Activated T-cell treated with anti-CD3 and anti-CD28 coated beads, Interleukin-2, amount 50 U/mL, for 72 hours (primary cell): ENCODE measurements at places on chromosomes 11 and 22. TPM values are rescaled to one million over a fixed set of nuclear protein-coding genes. Genes with fewer than 3 reads are reported as not detected.

The TNNI2 gene
- total RNA-seq = 1.2 TPM

GRCh38 chr11:75428989-75429640 is 3.9 kb downstream of the KLHL35 start:
- no peak for DNase-seq

- peak; percentile 39 for DNase-seq
Observed at GRCh38 chr11:60887556-60887955, 18.8 kb downstream of the PRPF19 start.

DNA sequence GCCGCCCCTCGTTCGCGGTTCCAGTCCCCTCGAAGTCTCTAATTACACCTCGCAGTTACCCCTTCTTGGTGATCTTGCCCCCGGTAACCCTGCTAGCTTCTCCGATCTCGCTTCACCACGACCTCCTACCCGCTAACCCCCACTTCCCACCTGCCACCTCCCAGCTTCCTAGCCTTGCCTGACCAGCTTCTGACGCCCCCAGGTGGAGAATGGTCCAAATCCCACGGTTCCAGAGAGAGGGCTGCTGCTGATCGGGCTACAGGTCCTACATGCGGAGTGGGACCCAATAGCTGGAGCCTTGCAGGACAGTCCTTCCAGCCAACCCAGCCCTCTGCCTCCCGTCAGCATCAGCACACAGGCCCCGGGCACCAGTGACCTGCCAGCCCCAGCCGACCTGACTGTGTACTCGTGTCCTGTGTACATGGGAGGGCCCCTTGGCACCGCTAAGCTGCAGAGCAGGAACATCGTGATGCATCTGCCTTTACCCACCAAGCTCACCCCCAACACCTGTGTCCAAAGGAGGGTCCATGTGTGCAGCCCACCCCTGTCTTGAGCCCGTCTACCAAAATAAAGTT is 31.9 kb downstream of the RRP8 start:
- DNase-seq = no peak

DNA sequence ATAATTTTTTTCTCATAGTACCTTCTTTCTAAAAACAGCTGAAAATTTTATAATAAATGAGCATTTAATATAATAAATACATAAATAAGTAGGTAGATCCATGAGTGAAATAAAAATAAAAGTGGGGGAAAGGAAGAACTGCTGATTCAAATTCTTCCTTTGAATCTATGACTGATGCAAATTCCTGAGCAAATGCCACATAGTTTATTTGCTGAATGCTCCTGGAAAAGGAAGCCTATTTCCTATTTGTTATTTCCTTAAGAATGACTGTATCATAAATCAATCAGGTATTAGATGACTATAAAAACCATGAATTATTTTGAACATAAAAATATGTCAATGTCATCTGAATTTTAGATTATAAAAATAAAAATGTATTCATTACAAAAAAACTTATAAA is 16.6 kb downstream of the BTBD10 start:
- DNase-seq = no peak

DNA sequence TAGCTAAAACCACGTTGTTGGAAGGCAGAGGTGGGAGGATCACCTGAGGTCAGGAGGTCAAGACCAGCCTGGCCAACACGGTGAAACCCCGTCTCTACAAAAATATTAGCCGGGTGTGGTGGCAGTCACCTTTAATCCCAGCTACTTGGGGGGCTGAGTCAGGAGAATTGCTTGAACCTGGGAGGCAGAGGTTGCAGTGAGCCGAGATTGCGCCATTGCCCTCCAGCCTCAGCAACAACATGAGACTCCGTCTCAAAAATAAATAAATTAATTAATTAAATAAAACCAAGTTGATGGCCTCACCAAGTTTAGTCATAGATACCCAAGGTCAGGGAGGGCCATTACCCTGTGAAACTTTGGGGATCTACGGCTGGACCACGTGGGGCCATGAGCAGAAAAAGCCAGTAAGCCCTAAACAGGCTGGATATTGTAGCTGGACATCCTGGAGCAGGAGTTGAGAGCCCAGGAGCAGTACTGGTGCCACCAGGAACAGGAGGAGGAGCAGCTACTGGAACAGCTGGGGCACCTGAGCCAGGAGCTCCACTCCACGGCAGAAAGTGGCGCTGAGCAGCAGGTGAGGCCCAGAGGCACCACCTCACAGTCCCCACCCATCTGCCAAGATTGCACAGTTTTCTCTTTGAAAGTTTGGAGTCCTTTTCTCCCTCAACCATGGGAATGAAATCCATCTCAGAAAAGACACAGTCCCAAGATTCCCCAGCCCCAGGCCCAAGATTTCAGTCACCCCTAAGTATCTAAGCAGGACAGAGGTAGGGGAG is 50.5 kb downstream of the BTG4 start:
- no peak for DNase-seq

DNA sequence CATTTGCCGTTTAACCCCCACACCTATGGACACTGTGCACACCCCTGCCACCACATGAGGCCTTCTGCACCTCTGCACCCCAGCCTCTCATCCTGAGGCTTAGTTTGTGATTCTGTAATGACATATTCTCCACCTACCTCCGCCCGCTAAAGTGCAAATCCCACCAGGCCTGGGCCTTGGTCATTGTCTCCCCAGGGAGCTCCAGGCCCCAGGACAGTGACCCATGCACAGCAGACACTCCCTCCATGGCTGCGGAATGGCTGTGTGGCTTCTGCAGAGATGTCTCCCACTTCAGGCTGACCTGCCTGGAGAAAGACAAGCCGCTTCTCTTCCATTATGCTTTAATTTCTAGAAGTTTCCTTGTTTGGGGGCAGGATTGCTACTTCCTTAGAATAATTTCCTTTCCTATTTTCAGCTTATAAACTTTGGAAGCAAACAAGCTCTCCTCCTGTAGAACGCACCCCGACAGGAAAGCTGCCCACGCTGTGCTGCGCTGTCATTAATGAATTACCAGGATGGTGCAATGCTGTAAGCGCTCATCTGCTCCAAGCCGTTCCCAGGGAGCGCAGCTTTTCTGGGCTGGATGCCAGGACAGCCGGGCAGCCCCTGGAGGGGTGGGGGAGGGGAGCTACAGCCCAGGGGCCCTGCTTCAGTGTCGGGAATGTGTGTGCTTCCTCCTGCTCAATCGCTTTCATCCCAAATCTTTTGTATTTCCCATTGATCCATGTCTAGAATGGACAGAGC is 618.0 kb downstream of the BRD1 start:
- no peak for DNase-seq

DNA sequence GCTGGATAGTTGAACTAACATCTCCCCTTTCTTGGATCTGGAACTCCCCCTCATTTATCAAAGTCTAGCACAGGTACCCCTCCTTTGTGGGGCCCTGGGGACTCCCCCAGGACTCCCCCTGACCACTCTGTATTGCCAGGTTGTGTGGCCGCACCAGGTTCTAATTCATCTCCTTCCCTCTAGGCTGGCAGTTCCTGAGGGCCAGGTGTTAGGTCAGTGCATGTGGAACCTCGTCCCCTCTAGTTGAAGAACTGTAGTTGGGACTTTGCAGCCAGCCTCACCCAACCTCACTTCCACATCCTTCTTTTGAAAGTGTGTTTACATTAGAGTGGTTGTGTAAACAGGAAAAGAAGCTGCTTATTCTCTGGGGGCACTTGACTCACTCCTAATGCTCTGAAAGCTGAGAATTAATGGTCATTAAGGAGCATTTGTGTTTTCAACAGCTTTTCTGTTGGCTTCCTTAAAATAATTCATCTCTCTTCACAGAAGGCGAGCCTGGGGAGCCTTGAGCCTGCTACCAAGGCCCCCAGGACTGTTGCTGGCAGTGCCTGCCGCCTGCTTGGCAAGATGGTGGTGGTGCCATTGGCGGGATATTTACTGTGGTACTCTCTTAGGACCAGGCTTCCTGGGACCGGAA is 11.8 kb downstream of the UPB1 start:
- DNase-seq = no peak

DNA sequence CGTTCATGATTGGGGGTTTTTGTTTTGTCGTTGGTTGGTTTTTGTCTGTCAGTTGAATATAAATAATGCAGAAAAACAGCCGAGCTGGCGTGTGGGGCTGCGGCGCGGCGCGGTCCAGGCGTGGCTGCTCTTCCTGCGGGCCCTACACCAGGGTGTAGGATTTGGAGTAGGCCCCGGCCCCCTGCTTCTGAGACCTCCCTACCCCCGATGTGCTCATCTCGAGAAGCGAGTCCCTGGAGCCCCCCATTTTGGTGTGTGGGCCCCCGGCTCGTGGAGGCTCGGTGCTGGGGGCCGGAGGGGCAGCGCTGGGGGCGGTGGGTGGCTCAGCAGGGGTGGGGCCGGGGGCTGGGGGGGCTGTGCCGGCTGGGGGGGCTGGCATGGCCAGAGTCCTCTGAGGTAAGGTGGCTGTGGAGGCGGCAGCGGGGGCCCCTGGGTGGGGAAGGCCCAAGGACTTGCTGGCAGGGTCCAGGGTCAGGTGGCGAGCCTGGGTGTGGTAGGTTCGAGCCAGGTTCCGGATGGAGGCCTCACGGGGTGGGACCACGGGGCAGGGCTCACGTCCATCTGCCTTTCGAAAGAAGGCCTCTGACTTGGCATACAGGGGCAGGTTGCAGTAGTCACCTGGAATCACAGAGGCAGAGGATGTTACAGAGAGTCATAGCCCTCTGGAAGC is 100.7 kb downstream of the CEP164 start:
- DNase-seq = no peak
